LHCN-M2 (cell line): ENCODE measurements at places on chromosomes 3 and 15.

GRCh38 chr3:122893282-122893681 lies 98.4 kb downstream of the SLC49A4 start:
- no peak for DNase-seq

DNA sequence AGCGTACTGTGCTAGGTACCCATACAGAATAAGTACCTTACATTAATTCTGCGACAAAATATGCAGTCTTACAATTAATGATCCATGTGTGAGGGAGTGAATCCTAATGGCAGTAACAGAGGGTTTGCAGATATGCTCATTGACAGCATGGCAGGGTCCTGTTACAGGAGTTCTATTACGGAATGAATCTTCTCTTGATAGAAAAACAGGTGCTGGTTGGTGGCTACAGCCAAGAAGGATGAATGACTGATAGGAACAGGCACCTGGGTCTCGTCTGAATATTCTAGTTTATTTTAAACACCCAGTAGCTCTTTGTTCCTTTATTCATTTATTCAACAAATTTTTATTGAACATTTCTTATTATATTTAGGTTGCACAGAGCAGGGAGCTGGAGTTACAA lies 22.8 kb downstream of the PGBD4 start:
- DNase-seq, result peak; percentile 6

DNA sequence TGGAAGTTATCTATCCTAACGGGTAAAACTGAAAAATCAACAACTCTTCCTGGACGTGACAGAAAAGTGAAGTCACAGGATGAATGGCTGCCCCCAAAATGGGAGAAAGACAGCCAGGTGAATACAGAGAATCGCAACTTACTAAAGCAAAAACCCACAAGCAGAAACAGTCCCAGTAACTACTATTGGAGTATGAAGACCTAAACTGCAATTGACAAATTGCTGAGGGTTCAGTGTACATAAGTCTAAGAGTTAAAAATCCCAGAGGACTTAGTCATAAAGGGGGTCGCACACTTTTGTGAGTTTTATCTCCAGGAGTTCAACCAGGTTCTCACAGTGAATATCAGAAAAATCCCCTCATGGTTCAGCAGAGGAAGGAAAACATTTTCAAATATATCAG lies 56.8 kb upstream of the IMPG2 start:
- DNase-seq, result no peak

DNA sequence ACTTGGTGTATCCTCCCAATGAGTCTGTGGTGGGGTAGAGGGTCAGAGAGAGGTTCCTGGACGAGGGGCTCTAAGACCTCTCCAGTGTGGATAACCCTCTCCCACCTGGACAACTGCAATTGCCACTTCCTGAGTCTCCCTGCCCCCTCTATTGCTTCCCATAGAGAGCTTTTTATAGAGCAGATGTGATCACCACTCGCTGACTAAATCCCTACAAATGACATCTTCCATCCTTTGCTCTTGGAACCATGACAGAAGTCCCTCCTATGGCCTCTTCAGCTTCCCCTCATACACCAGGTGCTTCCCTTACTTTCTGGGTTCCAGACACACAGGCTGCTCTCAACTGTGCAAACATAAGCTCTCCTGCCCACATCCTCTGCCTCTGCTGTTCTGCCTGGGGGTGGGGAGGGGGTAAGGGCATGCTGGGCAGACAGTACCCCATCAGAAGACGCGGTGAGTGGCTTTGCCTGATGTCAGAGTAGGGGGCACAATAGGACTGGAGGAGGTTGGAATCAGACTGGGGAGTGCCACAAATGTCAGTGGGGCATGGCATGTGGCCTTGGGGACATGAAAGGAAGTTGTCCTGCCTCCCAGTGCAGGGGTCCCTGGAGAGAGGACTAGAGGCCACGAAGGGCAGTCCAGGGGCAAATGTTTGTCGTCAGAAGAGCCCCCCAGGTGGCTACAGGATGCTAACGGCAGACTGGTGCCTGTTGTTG lies 15.2 kb downstream of the ITIH3 start:
- no peak for DNase-seq

DNA sequence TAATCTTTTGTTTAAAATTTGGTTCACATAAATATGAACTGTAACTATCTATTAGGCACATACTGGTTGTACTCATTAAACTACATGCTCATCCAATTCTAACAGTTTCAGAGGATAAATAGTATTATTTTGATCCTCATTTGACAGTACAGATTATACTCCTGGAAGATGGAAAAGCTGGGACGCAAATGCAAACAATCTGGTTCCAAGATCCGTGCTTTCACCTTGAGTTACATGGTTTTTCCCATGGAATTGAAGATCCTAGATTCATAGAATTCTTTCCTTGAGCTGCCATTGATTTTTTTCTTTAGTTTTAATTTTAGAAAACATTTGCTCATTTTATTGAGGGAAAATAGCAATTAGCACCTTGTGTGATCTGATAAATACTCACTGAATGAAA lies 285.8 kb downstream of the ROBO2 start:
- no peak for DNase-seq

- no peak for DNase-seq
Observed at GRCh38 chr15:56534728-56535127, 69.8 kb upstream of the MNS1 start.

DNA sequence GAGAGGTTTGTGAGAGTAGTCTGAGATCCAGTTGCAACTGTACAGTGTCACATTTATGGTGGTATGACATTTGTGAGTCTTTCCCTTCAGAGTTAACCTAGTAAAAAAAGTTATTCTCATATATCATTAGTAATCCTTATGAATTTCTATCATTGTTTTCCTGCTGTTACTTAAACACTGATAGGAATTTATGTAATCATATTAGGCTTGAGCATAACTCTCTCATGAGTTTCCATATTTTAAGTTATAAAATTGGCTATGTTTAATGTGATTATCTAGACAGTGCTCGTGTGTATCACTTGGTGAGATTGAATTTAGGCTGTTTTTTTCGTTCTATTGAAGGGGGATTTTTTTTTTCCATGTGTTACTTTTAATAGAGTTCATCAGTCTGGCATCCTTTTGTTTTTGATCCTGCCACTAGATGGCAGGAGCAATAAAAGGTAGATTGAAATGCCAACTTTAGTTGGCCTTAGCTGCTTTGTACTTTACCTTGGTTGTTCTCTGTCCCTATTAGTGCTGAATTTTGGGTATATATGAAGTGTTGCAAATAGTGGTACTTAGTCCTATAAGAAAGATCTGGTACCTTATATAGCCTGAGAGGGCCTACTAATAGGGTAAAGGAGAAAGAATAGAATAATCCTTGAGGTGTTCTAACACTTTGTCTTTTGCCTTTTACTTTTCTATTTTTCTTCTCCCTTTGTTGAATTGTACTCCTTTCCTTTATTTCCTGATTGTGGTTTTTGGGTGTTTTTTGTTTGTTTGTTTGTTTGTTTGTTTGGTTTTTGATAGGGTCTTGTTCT lies 17.9 kb downstream of the STT3B start:
- peak; percentile 37 for DNase-seq

DNA sequence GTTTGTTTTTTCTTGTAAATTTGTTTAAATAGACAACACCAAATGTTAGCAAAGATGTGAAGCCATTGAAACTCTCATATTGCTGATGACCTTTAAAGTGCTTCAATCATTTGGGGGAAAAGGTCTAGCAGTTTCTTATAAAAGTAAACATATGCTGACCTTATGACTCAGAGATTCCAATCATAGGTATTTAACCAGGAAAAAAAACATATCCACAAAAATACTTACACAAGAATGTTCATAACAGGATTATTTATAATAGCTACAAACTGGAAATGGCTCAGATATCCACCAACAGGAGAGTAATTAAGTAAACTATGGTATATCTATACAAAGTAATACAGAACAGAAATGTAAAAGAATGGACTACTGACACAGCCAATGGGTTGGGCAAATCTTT lies 27.1 kb upstream of the RORA start:
- DNase-seq, result peak; percentile 20

GRCh38 chr3:113136071-113136470 lies 75.3 kb upstream of the BOC start:
- DNase-seq, result peak; percentile 27

DNA sequence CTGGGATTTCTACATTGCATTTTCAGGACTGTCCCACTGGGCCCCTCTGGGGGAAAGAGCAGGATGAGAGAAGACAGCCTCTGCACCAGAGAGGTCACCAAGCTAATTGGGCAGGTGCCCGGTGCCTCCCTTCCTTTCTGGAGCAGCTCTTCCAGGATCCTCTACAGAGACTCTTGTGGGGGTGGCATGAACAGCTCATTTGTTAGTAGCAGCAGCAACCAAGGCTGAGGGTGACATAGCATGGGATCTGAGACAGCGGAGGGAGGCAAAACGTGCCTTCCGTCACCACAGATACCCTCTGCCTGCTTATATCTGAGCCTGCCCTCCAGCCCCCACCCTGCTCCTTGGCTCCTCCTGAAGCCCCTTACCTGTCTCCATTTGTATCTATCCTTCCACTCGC lies 83.1 kb upstream of the OXTR start:
- no peak for DNase-seq

GRCh38 chr3:4320096-4320911 lies 17.1 kb downstream of the SETMAR start:
- DNase-seq, result no peak

- peak; percentile 54 for DNase-seq
Observed at GRCh38 chr3:52171514-52172261, 17.5 kb upstream of the POC1A start.

DNA sequence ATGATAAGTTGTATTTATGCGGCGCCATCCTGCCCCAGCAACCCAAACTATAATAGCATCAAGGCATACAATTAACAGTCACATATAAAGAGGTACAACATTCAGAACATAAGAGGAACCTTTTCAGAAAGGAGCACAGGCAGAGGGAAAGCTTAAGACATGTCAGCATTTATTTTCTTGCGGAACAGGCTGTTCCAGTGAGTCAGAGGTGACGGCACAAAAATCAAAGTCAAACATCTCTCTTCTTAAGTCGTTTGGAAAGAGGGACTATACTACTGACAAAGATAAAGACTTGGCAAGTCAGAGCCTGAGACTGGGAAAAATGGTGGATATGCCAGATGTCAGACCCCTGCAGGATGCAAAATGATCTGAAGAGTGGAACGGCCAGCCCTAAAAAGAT lies 128.4 kb downstream of the CTNNB1 start:
- peak; percentile 72 for DNase-seq

- DNase-seq, result no peak
Observed at GRCh38 chr15:78201281-78202190, 32.8 kb downstream of the ACSBG1 start.
